WTC11 (cell line): ENCODE measurements at places on chromosomes 11 and 22.
A peak's percentile ranks its signal among the peaks of the same experiment; 100 is the strongest.

- DNase-seq: no peak
These were observed 204.0 kb upstream of the NECTIN1 start for GRCh38 chr11:119932828-119933562.

DNA sequence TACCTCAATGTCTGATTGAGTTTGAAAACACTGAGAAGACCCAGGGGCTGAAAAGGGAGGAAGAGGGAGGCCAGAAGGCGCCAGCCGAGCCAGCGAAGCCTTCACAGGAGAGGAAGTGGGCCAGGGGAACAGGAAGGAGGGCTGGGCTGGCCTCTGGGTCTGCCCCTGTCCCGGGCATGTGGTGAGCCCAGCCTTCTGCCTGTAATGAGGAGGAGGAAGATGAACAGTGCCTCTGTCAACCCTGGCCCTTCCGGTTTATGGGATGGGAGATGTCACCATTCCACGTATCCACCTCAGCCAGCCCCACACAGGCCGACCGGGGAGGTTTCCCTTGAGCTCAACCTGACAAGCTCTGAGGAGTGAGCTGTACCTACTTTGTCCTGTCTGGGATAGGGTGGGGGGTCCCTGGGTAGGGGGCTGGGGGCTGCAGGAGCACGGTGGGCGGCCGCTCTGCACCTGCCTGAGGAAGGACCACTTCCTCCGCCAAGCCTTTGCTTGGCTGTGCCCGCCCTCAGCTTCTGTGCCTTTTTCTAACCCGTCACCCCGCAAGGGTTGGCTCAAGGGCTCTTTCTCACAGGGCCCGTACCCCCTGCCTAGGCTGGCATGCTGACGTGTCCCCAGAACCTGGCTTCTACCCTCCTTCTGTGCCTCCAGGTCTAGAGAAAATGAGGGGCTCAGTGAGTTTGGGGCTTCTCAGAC, 2.0 kb downstream of the PARVG start:
- no peak for DNase-seq

DNA sequence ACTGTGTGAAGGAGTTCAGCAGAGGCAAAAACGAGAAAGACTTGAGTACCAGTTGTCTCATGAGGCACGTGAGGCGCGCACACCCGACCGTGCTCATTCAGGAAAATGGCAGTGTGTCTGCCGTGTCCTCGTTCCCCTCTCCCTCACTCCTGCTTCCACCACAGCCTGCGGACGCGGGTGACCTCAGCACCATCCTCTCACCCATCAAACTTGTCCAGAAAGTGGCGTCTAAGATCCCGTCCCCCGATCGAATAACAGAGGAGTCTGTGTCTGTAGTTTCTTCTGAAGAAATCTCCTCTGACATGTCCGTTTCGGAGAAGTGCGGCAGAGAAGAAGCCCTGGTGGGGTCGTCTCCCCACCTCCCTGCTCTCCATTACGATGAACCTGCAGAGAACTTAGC, 30.4 kb downstream of the ZBED4 start:
- no peak for DNase-seq

- DNase-seq: no peak
These were observed 17.8 kb downstream of the ADA2 start for GRCh38 chr22:17201285-17201945.

- no peak for DNase-seq
These were observed 143.3 kb downstream of the FBXO7 start for GRCh38 chr22:32617903-32618302.

DNA sequence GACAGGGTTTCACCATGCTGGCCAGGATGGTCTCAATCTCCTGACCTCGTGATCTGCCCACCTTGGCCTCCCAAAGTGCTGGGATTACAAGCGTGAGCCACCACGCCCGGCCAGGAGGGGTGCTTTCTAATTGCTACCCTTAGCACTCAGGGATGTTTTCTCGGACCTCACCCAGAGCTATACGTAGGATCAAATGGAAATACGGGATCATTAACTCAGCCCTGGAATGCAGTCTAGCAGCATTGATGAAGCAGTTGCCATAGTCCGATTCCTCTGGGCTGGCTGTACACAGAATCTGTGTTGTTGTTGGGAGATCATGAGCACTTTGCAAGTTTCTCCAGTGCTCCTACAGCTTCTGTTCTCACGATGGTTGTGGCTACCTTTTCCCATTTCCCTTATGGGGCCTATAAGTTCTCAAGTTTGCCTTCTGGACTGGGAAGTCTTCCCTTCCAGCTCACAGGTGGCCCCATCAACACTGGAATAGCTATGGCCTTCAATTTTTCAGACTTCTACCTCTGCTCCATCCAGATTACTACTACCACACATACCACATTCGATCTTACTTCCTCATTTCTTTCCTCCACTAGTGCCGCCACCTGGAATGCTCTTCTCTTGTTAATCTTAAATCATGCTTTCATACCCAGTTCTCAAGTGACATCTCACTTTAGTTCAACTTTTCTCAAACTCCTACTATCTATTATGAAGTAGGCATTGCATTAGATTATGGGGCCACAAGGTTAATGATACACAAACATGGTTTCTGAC, 16.1 kb upstream of the PCF11 start:
- DNase-seq: no peak

GRCh38 chr11:129766898-129767604, 48.6 kb upstream of the TMEM45B start:
- DNase-seq: peak; percentile 70

- DNase-seq: no peak
These were observed 17.9 kb downstream of the CLNS1A start for GRCh38 chr11:77619576-77620198.
